Natural killer cell (primary cell): ENCODE measurements at places on chromosomes 1 and 21. TPM values are rescaled to one million over a fixed set of nuclear protein-coding genes. Genes with fewer than 3 reads are reported as not detected.

The TP53BP2 gene
- total RNA-seq = 78.8 TPM

The CFAP74 gene
- total RNA-seq = not detected

The NLRP3 gene
- 11.7 TPM for total RNA-seq

The TNFSF4 gene
- total RNA-seq = 2.9 TPM

The MAP3K21 gene
- total RNA-seq = 0.70 TPM

The MYOG gene
- total RNA-seq = not detected

The FHAD1 gene
- total RNA-seq = 0.72 TPM

The ASAP3 gene
- total RNA-seq = 0.70 TPM

The OR2M5 gene
- total RNA-seq = not detected

The C1orf56 gene
- 3.3 TPM for total RNA-seq

The BSND gene
- total RNA-seq = not detected

The TCHHL1 gene
- not detected for total RNA-seq

The ETV3 gene
- 58.3 TPM for total RNA-seq

The IL19 gene
- total RNA-seq = not detected

DNA sequence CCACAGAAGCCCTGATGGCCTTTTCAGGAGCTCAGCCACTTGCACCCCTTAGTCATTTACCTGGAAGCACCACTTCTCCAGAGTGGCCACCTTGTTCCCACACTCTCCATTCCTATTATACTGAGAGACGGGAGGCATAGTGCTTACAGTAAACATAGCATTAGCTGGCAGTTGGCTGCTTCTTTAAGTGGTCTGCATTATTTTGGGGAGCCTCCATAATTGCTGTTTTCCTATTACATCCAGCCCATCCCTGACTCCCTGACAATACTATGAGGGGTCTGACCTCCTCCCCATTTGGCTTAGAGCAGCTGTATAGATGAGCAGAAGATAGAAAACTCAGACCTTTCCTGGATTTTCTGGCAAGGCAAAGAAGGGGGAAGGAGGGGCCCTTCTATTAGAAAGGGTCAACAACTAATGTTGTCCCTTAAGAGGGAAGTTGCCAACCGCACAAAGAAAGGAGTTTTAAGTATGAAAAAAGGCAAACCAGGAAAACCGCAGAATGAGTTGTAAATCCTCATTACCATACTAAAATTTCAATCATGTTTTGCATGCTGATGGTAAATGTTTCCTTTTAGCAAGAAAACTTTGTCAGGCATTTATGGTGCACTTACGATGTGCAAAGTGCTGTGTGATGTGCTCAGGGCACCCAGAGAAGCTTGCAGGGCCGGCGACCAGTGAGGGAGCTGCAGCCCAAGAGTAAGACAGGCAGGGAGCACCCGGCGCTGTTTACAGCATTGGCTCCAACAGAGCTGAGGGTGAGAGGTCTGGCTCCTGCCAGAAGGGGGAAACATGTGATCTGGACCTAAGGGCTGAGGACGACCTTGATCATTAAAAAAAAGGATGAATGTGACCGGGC, 167.3 kb downstream of the ZZZ3 start:
- H3K4me3 ChIP-seq = no peak overlapping the region
- no peaks in the 10 kb centered on the region for H3K4me1 ChIP-seq
- H3K27me3 ChIP-seq = no peaks in the 10 kb centered on the region
- H3K27ac ChIP-seq = no peak overlapping the region
- DNase-seq = no peak

DNA sequence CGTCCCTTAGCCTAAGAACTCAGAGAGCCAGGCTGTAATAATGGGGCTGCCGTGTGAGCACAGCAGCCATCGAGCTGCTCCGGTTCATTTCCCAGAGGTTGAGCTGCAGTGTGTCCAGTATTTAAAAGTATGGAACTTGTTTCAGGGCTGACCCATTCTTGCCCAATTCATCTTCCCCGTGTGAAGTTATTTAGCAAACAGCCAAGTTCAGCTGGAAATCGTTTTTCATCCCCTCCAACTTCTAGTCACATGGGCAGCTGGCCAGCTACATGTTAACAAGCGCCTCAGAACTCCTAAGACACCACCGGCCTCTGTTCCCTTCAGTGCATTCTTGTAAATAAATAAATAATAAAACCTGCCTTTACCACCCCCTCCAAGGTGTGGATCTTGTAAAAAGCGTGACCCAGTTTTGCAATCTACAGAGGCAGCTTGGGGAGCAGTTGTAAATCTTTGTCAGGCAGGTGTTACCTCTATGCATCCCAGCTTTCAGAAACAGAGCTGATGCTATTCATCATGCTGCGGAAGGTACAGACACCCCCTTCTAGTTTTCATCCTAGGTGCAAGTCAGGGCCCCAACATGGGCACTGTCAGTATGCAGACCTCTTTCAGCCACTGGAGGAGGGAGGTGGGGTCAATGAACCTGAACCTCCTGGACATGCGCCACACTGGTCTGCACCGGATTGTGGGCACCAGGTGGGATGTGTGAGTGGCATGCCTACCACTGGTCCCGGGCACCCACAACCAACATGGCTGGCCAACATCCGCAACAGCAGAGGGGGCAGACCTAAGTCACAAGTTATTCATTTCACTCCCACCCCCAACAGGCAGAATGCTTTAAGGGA, 18.7 kb upstream of the KNCN start:
- no peaks in the 10 kb centered on the region for H3K4me1 ChIP-seq
- DNase-seq = no peak
- peaks cover 29% of the 10 kb centered on the region for H3K36me3 ChIP-seq
- no peak overlapping the region for H3K27ac ChIP-seq
- no peak overlapping the region for H3K4me3 ChIP-seq

- no peaks in the 10 kb centered on the region for H3K27me3 ChIP-seq
- DNase-seq = no peak
- peak overlapping the region; percentile 73 for H3K4me3 ChIP-seq
- peak overlapping the region; percentile 80 for H3K27ac ChIP-seq
- no peaks in the 10 kb centered on the region for H3K36me3 ChIP-seq
These were observed 1.1 kb upstream of the ABCD3 start for GRCh38 chr1:94416901-94417727.

GRCh38 chr1:234589854-234590620, 19.9 kb downstream of the IRF2BP2 start:
- H3K36me3 ChIP-seq = no peaks in the 10 kb centered on the region
- no peak for DNase-seq
- H3K27me3 ChIP-seq = no peaks in the 10 kb centered on the region
- H3K4me3 ChIP-seq = no peak overlapping the region
- H3K27ac ChIP-seq = no peak overlapping the region

- H3K36me3 ChIP-seq = no peaks in the 10 kb centered on the region
- H3K27ac ChIP-seq = no peak overlapping the region
- DNase-seq = no peak
- H3K4me3 ChIP-seq = no peak overlapping the region
These were observed 896 bp downstream of the KANK4 start for GRCh38 chr1:62318320-62318755.

DNA sequence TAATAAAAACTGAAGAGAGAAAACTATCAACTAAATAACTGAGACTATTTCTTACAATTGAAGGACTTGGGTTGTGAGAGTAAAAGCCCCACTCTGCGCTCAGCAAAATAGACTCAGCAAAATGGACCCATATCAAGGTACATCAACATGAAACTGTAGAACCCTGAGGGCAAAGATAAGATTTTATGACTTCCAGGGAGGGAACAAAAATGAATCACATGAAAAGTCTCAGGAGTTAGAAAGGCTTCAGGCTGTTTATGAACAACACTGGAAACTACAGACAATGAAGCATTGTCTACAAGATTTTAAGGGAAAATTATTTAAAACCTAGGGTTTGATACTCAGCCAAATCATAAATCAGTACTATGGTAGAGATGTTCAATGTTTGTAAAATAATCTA, 434.3 kb downstream of the PTPRC start:
- no peaks in the 10 kb centered on the region for H3K36me3 ChIP-seq
- no peak overlapping the region for H3K4me3 ChIP-seq
- no peaks in the 10 kb centered on the region for H3K4me1 ChIP-seq
- no peaks in the 10 kb centered on the region for H3K27me3 ChIP-seq
- DNase-seq = no peak

GRCh38 chr21:26849428-26850115, 4.4 kb upstream of the ADAMTS1 start:
- H3K4me1 ChIP-seq = peaks cover 15% of the 10 kb centered on the region
- H3K36me3 ChIP-seq = no peaks in the 10 kb centered on the region
- no peak overlapping the region for H3K4me3 ChIP-seq
- no peak for DNase-seq
- H3K27ac ChIP-seq = no peak overlapping the region

DNA sequence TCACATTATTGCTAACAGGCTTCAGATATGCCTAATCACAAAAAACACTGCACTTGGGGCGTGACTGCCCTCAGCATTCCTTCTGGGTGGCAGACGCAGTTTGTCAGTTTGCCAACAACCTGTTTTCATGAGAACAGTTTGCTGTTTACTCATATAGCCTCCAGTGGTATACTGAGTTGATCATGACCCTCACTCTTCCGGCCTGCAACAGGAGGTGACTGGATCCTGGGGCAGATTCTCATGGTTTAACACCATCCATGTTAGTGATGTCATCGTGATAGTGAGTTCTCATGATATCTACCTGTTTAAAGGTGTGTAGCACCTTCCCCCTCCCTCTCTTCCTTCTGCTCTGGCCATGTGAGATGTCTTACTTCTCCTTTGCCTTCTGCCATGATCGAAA, 555.2 kb downstream of the PLPP3 start:
- no peak overlapping the region for H3K27ac ChIP-seq
- no peaks in the 10 kb centered on the region for H3K36me3 ChIP-seq
- H3K4me3 ChIP-seq = no peak overlapping the region
- no peak for DNase-seq
- H3K4me1 ChIP-seq = no peaks in the 10 kb centered on the region
- H3K27me3 ChIP-seq = no peaks in the 10 kb centered on the region

GRCh38 chr1:65434760-65435159, 14.3 kb downstream of the LEPR start:
- H3K4me1 ChIP-seq = no peaks in the 10 kb centered on the region
- H3K4me3 ChIP-seq = no peak overlapping the region
- no peak overlapping the region for H3K27ac ChIP-seq
- no peak for DNase-seq
- peaks cover 18% of the 10 kb centered on the region for H3K36me3 ChIP-seq

- no peaks in the 10 kb centered on the region for H3K27me3 ChIP-seq
- no peaks in the 10 kb centered on the region for H3K4me1 ChIP-seq
- H3K4me3 ChIP-seq = no peak overlapping the region
- DNase-seq = no peak
These were observed 203.4 kb downstream of the ZNF648 start for GRCh38 chr1:181858135-181858534.

- H3K27me3 ChIP-seq = no peaks in the 10 kb centered on the region
- H3K4me1 ChIP-seq = no peaks in the 10 kb centered on the region
- H3K4me3 ChIP-seq = no peak overlapping the region
- no peaks in the 10 kb centered on the region for H3K36me3 ChIP-seq
- no peak for DNase-seq
- no peak overlapping the region for H3K27ac ChIP-seq
These were observed 13.6 kb upstream of the TMPRSS2 start for GRCh38 chr21:41521489-41522027.

- H3K27me3 ChIP-seq = no peaks in the 10 kb centered on the region
- H3K27ac ChIP-seq = no peak overlapping the region
- no peak overlapping the region for H3K4me3 ChIP-seq
- no peak for DNase-seq
- peaks cover 2% of the 10 kb centered on the region for H3K4me1 ChIP-seq
These were observed 6.0 kb upstream of the TUT4 start for GRCh38 chr1:52558941-52559340.

DNA sequence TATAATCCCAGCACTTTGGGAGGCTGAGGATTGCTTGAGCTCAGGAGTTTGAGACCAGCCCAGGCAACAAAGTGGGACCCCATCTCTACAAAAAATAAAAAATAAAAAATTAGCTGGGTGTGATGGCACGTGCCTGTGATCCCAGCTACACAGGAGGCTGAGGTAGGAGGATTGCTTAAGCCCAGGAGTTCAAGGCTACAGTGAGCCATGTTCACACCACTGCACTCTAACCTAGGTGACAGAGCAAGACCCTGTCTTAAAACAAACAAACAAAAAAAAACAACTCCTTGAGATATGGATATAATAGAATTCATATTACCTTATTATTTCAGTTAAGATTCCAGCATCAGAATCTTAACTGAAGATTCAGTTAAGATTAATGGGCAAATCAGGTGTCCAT, 52.4 kb downstream of the RPL5 start:
- peak overlapping the region; percentile 70 for H3K27ac ChIP-seq
- no peak for DNase-seq
- no peaks in the 10 kb centered on the region for H3K27me3 ChIP-seq
- no peak overlapping the region for H3K4me3 ChIP-seq

GRCh38 chr21:35142036-35142815, 93.1 kb upstream of the RUNX1 start:
- H3K27me3 ChIP-seq = no peaks in the 10 kb centered on the region
- DNase-seq = no peak
- H3K27ac ChIP-seq = no peak overlapping the region
- H3K4me3 ChIP-seq = no peak overlapping the region
- peaks cover 10% of the 10 kb centered on the region for H3K4me1 ChIP-seq

DNA sequence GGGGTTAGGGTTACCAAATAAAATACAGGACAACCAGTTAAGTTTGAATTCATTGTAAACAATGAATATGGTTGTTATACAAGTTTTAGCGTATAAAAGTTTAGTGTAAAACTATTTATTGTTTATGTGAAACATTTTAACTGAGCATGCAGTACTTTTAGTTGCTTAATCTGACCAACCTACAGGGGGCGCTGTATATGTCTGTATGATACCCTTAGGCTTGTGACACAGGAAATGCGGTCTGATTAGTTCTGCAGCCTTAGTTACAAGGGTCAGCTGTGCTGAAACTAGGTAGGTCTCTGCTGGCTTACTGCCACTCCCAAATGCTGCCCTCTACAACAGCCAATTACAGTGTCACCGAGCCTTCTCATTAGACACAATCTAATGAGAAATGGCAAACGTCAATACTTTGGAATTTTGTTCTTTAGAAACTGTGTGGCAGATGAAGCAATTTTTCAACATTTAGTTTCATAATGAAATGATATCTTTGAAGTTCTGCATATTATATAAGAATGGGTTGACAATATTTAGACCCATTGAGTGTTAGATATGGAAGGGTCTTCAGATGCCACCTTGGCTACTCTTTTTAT, 56.2 kb downstream of the NTNG1 start:
- H3K36me3 ChIP-seq = no peaks in the 10 kb centered on the region
- H3K27me3 ChIP-seq = no peaks in the 10 kb centered on the region
- peak; percentile 5 for DNase-seq
- H3K4me1 ChIP-seq = no peaks in the 10 kb centered on the region
- no peak overlapping the region for H3K4me3 ChIP-seq

- DNase-seq = no peak
- no peaks in the 10 kb centered on the region for H3K27me3 ChIP-seq
- no peak overlapping the region for H3K27ac ChIP-seq
- no peaks in the 10 kb centered on the region for H3K36me3 ChIP-seq
- H3K4me1 ChIP-seq = no peaks in the 10 kb centered on the region
These were observed 136.8 kb downstream of the FOXD2 start for GRCh38 chr1:47574451-47575165.

- no peaks in the 10 kb centered on the region for H3K27me3 ChIP-seq
- no peak overlapping the region for H3K27ac ChIP-seq
- H3K36me3 ChIP-seq = no peaks in the 10 kb centered on the region
- H3K4me1 ChIP-seq = no peaks in the 10 kb centered on the region
- no peak for DNase-seq
These were observed 119.3 kb downstream of the NGF start for GRCh38 chr1:115218699-115219098.
